ENCODE measurements at places on chromosomes 2 and 18.

GRCh38 chr2:190726255-190726654, 77.4 kb downstream of the NAB1 start:
- no peak for DNase-seq

GRCh38 chr2:190533968-190534309, 583 bp downstream of the NEMP2 start:
- peak; percentile 17 for DNase-seq

GRCh38 chr2:73830871-73831401, 2.2 kb downstream of the STAMBP start:
- DNase-seq, result no peak

- no peak for DNase-seq
These were observed 186.4 kb upstream of the SLC39A10 start for GRCh38 chr2:195470622-195471021.

GRCh38 chr2:101740555-101740964, 43.1 kb downstream of the MAP4K4 start:
- DNase-seq, result no peak

- no peak for DNase-seq
These were observed 93.2 kb downstream of the CD226 start for GRCh38 chr18:69854455-69854854.

DNA sequence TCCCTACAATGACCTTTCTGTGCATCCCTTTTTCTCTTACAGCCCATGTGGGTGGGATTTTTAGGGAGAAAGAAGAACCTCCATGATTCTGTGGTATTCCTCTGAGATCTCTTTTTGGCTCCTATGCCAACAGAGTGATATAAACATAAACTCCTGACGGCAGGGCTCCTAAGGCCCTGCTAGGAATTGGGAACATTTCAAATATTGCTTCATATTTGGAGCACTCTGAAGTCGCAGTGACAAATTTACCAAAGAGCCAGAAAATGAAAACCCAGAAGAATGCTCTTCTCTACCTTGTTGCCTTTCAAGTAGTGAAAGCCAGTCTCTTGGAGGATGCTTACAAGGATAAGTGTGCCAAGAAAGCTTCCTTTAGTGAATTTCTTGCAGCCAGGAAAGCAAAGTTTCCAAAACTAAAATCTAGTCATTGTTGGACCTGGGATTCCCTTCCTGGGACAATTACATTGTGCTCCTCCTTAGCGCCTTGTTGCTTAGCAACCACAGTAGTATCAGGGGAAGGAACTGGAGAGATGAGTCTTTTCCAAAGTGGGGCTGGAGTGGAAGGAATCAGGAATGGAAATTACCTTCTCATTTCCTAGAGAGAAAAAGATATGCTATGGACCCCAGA, 7.3 kb upstream of the SETBP1 start:
- no peak for DNase-seq

DNA sequence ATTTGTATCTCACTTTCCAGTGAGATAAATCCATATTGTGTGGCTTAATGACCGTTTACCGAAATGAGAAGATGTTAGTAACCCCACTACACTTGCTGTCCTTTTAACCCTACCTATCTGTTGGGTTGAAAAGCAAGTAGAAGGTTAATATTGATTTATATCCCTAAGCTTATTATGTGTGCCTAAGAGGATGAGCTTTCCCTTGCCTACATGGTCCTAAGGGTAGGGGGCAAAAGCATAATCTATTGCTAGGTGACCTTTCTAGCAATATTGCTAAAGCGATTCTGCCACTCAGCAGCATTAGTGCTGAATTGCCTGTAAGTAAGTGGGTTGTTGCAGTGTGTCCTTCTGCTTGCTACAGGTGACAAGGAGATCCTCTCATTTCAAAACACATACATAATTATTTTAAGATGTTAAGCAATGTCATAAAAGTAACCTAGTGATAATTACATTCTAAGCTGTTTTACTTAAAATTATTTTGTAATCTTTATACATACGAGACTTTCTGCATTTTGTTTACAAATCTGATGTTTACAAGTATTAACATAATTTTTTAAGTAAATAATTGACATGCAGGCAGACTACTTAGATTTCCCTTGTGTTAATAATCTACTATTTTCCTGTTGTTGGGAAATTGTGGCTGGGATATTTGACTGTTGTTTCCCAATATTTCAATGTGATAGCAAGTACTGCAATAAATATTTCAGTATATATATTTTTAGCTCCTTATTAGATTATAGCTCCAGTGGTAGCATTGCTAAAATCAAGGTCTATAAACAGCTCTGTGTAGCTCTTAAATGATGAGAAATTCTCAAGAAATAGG, 49.1 kb upstream of the CABYR start:
- no peak for DNase-seq

GRCh38 chr18:8380926-8381325, 228.3 kb upstream of the RAB12 start:
- DNase-seq, result no peak

DNA sequence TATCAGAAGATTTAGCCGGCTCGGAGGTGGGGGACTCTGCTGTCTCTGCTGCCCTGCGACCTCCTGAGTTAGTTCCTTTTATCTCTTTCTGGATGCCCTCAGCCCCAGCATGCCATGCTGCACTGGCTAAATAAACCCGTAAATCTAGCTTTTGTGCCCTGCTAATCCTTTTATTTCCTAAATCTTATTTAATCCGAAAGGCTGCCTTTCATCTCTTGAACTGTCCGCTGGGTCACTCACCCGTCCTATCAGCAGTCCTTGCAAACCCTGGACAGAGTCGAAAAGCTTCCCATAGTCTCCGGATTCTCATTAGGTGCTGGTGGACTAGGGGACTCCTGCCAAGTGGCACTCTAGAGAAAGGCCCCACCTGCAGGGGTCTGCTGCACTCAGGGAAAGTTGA, 122.0 kb upstream of the APCDD1 start:
- no peak for DNase-seq

- no peak for DNase-seq
These were observed 88.0 kb downstream of the SOCS6 start for GRCh38 chr18:70376914-70377258.

DNA sequence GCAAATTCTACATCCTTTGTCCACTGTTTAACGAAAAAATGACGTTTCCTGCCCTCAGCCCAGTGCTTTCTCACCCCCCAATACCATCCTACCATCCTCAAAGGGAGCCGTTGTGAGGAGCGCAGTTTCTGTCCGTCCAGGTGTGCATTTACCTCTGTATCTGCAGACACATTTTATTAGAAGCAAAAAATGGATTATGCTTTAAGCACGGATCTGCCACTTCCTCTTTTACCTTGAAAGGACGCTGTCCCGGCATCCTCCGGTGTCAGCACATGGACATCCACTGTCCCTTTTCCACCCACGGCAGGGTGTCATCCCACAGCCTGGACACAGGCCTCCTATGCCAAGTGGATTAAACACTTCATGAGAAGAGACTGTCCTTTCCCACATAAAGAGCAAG, 7.2 kb upstream of the MAL start:
- no peak for DNase-seq

- DNase-seq, result no peak
These were observed 327 bp downstream of the LTBP1 start for GRCh38 chr2:32947076-32947483.

GRCh38 chr18:33946336-33946735, 278.4 kb downstream of the NOL4 start:
- DNase-seq, result no peak

DNA sequence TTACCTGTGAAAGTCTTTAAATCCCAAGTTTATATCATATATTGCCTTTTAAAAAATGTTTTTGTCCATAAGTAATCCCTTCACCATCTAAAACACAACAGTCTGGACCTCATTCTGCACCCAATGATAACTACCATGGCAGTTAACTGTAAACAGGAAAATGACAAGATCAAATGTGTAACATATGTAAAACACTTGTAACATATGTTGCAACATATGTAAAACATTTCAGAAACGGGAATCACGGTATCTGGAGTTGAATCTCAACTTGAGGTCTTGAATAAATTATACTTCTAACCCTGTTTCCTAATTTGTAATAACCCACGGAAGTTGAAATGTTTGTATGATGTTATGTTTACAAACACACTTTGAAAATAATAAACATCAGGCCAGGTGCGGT, 6.2 kb downstream of the LRPPRC start:
- DNase-seq, result no peak

GRCh38 chr18:49178321-49178720, 227.6 kb upstream of the SMAD7 start:
- no peak for DNase-seq

DNA sequence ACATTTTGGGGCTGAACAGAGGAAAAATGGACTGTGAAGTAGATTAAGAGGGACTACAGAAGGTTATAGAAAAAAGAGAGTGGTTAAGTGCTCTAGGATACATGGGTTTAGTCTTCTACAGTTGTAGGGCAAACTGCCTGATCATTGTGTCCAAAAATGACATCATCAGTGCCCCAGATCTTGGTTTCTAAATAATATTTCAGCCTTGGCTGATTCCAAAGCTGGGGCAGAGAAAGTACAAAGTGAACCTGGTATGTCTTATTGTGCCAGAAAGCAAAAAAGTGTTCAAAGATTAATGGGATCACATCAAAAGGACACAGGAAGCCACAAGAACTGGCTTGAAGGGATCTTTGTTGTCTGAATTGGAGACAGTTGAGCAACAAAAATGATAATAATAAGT, 97.1 kb upstream of the ZNF521 start:
- no peak for DNase-seq

DNA sequence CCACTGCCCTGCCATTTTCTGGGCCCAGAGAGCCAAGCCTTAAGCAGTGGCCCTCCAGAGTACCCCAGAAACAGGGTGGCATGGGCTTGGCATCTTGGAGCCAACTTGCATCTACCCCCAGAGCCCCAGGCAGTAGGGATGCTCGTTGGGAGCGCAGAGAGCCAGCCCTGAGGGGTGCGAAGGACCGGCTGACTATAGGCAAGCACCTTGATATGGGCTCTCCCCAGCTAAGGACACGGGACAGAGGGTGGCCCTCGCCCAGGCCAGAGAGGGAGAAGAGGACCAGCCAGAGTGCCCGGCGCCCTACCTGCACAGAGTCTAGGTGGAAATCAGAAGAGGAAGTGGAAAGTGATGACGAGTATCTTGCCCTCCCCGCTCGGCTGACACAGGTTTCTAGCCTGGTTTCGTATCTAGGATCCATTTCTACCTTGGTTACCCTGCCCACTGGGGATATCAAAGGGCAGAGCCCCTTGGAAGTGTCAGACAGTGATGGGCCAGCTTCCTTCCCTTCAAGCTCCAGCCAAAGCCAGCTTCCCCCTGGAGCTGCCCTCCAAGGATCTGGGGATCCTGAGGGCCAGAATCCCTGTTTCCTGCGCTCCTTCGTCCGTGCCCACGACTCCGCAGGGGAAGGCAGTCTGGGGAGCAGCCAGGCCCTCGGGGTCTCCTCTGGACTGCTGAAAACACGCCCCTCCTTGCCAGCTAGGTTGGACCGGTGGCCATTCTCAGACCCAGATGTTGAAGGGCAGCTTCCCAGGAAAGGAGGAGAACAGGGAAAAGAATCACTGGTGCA, 16.2 kb downstream of the CEP68 start:
- DNase-seq, result no peak

GRCh38 chr18:44743631-44744030, 62.9 kb downstream of the SETBP1 start:
- no peak for DNase-seq

GRCh38 chr2:118661179-118661578, 186.3 kb downstream of the EN1 start:
- DNase-seq, result no peak

- DNase-seq, result no peak
These were observed 1952.6 kb upstream of the LRRTM1 start for GRCh38 chr2:82256983-82257632.

- no peak for DNase-seq
These were observed 509 bp upstream of the CYS1 start for GRCh38 chr2:10080536-10081304.

GRCh38 chr2:33321236-33321771, 155.1 kb upstream of the RASGRP3 start:
- peak; percentile 35 for DNase-seq

DNA sequence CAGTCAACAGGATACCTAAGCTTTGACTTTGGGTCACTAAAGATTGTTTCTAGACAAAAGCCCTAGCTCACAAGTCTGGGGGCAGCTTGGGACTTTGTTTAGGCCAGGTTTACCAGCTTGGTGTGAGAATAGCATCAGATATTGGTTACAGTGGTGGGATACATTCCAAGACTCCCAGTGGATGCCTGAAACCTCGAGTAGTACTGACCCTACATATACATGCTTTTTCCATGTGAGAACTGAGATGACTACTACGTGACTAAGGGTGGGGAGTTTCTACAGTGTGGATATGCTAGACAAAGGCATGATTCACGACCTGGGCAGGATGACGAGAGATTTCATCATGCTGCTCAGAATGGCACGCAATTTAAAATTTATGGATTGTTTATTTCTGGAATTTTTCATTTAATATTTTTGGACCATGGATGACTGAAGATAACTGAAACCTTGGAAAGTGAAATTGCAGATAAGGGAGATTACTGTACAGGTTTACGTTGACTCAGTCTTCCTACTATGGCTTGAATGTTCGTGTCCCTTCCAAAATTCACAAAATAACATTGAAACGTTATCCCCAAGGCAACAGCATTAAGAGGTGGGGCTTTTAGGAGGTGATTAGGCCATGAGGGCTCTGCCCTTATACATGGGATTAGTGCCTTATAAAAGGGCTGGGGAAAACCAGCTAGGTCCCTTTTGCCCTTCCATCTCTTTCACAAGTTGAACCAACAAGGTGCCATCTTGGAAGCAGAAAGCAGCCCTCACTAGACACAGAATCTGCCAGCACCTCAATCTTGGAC, 50.2 kb upstream of the CTAGE1 start:
- no peak for DNase-seq
